ENCODE measurements at places on chromosomes 3 and 15.

DNA sequence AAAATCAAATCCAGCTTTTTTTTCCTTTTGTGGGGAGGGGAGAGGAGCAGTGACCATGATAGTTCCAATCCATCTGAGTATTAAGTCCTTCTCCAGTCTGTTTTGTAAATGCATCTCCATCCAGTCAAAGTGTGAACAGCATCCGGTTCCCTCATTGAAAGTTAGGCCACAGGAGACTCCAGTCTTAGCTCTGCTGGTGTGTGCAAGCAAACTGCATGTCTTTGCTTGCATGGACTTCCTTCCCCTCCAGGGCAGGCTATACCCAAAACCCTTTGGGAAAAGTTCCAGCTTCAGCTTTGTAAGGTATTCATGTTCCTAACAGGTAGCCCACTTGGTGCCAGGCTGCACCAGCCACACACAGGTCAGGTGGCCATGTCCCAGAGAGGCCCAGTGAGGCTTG lies 3.1 kb upstream of the MAN2C1 start:
- DNase-seq, result no peak

GRCh38 chr3:31732548-31732947 lies 199.8 kb downstream of the STT3B start:
- DNase-seq, result no peak

DNA sequence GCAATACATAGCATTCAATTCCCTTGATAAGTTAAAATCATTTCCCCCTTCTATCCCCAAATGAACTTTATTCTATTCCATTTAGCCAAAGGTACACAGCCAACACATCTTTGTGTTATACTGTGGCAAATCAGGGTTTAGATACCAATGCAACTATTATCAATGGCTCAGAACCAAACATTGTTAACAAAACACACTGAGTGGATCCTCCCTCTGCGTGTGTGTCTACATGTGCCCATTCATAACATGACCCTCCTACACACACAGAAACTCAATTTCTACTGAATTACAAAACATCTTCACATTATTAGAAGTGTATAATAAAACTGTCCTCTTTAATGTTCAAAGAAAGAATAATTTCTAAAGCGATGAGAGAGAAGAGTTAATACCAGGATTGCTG lies 1.3 kb downstream of the TTBK2 start:
- no peak for DNase-seq

- DNase-seq, result no peak
Measured at GRCh38 chr3:80094589-80094988, 326.8 kb upstream of the ROBO1 start.

- no peak for DNase-seq
Measured at GRCh38 chr3:60636846-60637245, 614.4 kb downstream of the FHIT start.

GRCh38 chr3:124351430-124352148 lies 359.7 kb upstream of the ROPN1 start:
- peak; percentile 71 for DNase-seq

DNA sequence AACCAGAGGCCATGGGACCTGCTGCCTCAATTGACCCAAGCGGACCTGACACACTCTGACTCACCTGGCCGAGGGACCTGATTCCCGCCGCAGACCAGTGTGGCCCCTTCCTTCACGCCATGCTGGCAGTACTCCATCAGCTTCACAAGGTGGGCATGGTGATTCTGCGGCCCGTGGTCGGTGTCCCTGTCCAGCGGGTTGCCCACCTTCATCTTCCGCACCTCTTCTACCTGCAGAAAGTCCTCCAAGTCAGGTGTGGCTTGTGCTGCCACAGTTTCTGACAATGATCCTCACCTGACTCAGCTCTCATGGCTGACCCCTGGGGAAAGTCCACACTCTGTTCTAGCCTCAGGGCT lies 25.9 kb upstream of the SLC41A3 start:
- no peak for DNase-seq

GRCh38 chr3:151236736-151237135 lies 33.7 kb upstream of the GPR171 start:
- DNase-seq, result no peak

DNA sequence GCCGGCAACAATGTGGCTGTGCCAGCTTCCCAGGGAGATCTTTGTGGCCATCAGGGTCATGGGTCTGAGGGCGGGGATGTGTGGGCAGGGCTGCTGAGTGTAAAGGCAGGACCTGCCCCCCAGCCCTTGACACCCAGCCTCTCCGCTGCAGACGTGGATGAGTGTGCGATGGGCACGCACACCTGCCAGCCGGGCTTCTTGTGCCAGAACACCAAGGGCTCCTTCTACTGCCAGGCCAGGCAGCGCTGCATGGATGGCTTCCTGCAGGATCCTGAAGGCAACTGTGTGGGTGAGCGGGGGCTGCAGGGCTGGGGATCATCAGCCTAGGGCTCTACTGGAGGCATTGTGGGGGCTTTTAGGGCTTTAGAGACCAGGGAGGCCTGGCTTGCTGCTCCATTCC lies 78.8 kb downstream of the FBLN2 start:
- no peak for DNase-seq

- no peak for DNase-seq
Measured at GRCh38 chr3:74601793-74602192, 12.7 kb downstream of the CNTN3 start.

DNA sequence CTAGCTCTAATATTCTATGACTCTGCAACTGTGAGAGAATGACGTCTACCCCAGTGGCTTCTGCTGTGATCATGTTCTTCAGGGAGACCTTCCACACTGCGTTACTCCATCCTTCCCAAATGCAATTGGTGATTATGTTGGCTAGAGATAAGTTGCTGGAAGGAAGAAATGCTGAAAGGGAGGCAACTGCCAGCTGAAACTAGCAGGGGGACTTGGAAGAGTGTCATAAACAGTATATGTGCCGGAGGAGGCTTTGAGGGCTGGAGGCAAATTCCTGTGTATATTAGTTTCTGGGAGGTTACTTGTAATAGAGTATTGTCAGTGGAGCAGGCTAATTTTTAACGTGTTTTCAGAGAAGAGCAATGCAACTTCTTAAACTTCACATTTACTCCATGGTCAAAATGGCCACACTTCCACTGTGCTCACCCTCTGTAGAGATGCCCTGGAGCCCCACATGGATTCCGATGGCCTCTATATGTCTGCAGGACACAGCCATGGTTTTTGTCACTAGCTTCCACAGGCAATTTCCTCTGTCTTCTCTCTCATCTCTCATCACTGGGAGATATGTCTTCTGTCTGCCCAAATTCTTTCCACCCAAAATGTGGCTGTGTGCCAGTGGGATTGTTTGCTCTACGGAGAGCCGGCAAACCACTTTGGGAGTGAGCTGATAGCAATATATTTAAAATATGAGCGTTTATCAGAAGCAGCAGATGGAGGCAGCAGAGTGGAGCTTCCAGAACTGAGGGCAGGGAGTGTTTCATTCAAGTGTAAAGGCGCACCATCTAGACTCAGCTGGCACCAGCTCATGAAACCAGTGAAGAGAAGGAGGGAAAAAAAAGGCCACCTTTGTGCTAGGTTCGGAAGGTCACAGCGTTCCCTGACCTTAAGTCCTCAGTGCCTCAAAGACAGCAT lies 13.3 kb upstream of the CD47 start:
- peak; percentile 83 for DNase-seq

- DNase-seq, result no peak
Measured at GRCh38 chr3:54360320-54360719, 238.0 kb downstream of the CACNA2D3 start.

DNA sequence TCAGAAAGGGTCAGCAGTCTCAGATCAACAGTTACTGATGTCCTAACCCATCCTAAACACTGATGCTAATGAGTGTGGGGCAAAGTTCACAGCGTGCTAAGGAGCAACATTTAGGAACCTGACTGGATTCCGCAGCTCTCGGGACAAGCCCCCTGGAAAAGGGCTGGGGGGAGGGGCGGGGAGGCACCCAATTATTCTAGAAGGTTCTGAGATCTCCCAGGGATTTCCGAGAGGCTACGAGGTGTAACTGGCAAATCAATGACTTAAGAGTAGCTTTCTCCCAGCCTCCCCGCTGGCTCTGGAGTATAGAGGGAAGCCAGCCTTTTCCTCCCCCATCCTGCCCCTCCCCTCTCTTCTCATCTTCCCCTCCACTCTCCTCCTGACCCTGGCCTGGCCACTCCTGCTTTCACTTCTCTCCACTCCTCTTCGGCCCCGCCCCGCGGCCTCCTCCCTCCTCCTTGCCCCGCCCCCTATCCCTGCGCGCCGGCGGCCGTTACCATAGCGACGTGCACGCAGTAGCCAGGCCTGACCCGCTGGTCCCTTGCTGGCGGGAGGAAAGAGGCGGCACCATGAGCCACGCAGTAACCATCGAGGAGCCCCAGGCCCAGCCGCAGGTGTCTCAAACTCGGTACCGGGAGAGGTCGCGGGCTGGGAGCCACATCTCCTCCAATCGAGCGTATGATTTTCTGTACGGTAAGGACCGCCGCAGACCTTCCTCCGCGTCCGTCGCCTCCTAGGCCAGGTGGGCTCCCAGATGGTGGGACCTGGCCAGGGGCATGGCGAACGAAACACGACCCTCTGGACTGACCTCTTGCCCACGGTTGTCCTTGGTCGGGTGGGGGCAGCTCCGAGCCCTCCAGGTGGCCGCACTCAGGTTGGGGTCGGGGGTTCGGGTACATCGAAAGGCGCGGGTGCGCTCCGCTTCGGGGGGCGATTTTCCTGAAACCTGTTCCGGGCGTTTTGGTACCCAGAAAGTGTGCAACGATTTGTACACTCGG lies at the start of gene CFAP91:
Gene CFAP91 (plus strand): TSS at position 493 of the 998 bp plus-strand sequence. CDS start 77 bp downstream, at position 570.
- no peak for DNase-seq

DNA sequence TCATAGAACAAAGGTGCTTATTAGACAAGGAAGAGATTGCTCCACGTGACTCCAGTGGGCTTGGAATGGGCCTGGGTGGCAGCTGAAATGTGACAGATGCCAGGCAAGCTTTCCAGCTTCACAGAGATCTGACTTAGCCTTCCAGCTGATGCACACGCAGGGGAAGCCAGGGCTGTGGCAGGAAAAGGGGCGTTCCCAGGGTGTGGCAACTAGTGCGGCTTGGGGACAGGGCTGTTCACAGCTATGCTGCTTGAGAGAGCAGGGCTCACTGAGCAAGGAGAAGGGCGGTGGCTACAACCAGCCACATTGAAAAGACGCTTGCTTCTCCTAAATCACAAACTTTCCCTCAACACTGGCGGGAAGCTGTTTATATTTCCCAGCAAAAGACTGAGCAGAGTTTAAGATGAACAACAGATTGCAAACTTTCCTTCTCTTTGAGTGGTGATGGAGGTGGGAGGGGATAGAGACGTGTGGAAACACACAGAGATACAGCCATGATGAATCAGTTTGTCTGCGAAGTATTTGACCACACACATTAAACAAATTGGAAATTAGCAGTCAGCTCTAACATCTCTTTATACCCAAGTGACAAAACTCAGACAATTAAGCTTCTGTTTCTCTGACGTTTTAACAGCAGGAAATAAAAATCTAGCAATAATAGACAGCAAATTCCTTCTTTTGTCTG lies 127.5 kb downstream of the BDH1 start:
- DNase-seq, result no peak

GRCh38 chr3:182469086-182469485 lies 324.2 kb upstream of the ATP11B start:
- DNase-seq, result no peak

GRCh38 chr3:183265834-183266417 lies 12.9 kb downstream of the B3GNT5 start:
- no peak for DNase-seq

DNA sequence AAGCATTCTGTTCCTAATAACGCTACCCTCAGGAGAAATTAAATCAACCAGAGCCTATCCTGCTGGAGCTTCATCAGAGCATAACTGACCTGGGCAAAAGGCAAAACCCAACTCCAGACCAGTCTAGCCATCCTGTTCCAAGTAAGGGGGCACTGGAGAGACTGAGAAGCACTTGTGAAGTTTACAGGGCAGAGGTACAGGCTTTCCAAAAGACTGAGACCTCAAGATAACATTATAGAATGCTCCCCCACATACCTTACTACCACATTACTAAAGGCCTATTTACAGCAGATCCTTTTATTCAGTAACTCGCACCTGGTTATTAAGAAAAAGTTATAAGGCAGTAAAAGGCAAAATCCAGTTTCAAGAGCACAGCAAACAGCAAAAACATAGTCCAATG lies 35.5 kb downstream of the RFX7 start:
- DNase-seq, result no peak

DNA sequence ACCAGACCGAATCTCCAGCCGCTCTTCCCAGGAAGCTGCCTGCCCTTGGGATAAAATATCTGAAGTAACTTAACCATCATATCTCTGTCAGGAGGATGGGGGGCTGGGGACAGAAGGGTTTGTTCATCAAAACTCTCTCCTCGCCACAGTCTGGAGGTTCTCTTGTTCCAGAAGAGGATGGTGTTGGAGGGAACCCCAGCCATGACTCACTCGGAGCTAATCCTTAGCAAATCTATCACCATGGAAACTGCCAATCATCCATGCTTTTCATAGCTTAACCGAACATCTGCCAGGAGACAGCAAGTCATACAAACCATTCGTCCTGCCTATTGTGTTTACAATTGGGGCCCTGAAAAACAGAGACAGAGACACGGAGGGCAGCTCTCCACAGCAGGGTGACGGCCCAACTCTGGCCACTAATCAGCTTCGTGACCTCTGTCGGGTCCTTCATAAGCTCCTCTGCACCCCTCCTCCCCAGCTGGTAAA lies 73.8 kb upstream of the HEG1 start:
- DNase-seq, result peak; percentile 95

DNA sequence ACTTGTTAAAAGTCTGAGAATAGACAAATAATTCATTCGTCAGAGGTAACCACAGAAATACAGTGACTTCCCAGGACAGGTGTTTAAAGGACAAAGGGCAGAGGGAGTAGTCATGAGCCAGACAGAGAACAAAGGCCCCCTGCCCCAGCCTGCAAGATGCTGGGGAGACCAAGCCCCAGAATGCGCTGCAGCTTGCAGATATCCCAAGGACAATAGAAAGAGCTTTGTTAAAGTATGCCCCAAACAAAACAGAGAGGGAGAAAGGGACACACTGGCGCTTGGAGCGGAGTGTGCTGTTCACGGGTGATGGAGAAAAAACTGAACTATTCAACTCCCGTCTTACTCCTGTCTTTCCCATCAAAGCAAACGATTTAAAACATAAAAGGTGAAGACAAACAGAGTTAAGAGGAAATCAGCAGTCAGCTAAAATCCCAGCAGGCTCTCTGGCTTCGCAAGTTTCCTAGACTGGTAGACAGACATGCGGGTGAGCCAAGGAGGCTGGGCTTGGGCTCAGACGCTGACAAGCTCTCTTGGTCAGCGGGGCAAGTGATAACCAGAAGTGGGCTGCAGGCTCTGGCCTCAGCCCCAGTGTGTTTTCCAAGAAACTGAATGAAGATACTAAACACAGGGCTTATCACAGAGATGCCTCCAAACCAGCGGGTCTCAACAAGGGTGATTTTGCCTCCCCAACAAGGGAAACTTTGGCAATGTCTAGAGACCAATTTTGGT lies 130.1 kb downstream of the UACA start:
- DNase-seq, result no peak

DNA sequence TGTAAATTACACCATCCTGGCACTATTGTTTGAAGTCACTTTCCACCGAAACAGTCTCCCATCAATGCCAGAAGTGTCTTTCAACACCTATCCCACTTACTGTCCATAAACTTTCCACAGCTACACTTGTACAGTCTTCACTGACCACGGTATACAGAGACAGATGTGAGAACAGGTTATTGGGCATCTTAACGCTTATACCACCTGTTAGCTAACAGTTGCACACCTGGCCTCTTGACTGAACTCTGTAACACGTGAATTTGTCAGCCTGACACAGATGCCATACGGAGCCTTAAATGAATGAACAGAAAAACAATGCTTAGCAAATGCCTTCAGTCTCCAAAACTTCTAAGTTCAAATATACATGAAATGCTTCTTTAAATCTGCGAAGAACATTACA lies 440.5 kb downstream of the SHQ1 start:
- DNase-seq, result no peak

- no peak for DNase-seq
Measured at GRCh38 chr3:44072601-44073540, 168.8 kb upstream of the TOPAZ1 start.
